ENCODE measurements at places on chromosomes 2 and 18. TPM values are rescaled to one million over a fixed set of nuclear protein-coding genes. Genes with fewer than 3 reads are reported as not detected.

DNA sequence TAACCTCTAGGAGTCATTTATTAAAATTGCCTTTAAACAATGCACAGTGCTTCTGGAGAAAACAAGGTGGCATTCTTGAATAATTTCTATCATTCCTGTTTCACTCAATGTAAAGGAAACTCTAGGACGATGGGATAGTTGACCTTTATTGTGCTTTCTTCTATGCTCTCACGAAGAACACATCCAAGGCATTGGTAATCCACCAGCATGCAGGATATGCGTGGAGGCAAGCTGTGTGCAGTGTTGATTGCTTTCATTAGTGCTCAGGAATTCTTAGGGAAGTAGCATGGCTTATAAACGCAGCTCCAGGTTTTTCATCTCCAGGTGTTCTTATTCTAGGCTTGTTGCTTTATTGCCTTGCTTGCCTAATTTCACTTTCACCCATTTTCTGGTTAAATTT is 58.4 kb upstream of the CAVIN2 start:
- DNase-seq: no peak

GRCh38 chr2:219106251-219106650 is 45.5 kb upstream of the IHH start:
- DNase-seq: no peak

DNA sequence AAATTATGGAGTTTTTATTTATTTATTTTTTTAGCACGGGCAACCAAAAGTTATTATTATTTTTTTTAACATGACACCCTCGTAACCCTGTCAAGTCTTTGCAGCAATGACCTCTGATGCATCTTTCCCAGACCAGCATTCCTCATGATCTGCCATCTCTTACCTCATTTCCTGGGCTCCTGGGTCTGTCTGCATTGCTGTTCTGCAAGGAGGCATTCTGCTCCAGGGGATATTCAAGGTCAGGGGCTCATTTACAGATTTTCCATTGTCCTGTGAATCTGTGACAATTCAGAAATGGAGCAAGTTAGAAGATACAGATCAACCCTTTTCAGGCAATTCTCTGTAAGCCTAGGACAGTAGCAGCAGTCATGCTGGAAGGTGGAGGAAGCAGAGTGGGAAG is 43.0 kb downstream of the NGEF start:
- no peak for DNase-seq

GRCh38 chr18:59570101-59570775 is 127.0 kb downstream of the CCBE1 start:
- no peak for DNase-seq

DNA sequence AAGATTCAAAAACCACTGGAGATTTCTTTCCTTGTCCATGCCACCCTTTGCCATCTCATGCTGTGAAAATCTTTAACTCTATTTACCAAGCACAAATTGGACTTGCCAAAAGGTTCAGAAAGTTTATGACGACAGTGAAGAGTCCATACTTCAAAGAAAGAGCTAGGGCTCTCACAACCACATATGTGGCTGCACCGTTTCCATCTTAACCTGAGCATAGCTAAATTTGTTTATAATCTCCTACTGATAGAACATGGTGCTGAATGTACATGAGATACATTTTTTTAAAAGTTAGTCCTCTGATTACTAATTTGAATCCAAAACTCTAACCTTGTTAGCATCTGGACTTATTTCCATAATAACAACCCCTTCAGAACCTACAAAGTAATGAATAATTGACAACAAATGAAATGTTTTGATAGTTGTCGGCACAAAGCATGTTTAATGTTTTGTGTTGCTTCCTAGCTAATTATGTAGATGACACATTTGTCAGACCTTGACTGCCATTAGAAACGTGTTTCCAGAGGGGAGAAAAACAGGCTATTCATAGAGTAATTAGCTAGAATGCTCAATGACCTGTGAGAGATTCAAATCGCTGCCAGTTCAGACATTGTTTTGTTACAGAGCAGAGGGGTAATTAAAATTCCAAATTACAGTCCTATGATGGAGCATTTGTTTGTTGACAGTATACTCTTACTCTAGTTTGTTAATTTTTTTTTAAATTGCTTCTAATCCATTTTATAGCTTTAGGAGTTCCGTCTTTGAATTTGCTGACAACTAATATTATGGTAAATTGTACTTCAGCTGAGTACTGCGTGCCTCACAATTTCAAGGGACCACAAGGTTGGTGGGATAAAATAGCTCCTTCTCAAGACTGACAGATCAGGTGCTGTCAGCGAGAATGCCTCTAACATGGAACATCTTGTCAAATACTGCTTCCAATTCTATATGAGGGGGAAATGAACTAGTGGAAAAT is 31.8 kb downstream of the ARHGAP15 start:
- no peak for DNase-seq

DNA sequence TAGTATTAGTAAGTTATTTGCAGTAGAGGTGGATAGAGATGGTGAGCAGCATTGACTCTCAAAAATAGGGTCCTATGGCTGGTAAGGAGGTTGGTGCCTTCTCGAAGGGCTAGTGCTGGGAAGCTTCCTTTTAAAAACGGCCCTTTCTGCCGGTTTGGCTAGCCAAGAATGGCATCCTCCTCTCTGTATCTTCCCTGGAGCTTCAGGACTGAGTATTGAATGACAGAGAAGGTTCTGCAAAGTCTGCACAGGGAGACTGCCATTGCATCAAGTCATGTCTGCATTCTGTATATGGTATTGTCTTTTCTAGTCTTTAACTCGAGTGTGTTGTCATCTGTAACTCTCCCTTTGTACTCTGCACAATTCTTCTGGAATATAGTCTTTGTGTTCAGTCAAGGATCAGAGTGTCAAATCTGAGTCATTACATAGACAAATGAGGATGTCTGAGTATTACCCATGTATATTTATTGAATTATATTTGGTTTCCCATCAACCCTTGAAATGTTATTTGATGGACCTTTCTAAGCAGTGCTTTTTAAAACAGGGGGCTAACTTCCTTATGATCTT is 1.1 kb downstream of the LDLRAD4 start:
- DNase-seq: no peak

GRCh38 chr2:127647242-127648190 is 1.6 kb downstream of the GPR17 start:
- no peak for DNase-seq

DNA sequence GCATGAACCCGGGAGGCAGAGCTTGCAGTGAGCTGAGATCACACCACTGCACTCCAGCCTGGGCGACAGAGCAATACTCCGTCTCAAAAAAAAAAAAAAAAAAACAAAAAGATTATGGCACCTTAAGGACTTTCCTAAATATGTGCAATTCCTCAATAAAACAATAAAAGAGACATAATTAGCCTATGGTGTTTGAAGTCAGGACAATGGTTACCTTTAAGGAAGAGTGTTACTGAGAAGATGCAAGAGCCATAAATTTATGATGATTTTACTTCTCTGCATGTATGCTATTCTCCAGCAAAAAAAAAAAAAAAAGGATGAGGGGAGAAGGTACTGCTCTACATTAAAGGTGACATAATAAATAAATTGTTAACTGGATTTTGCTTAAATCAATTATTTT is 208.2 kb upstream of the STK17B start:
- DNase-seq: no peak

GRCh38 chr18:63145166-63145850 is 174.3 kb downstream of the BCL2 start:
- DNase-seq: no peak

GRCh38 chr2:103942199-103942598 is 911.7 kb upstream of the POU3F3 start:
- DNase-seq: no peak

GRCh38 chr2:102585847-102586404 is 33.4 kb upstream of the SLC9A2 start:
- DNase-seq: no peak

DNA sequence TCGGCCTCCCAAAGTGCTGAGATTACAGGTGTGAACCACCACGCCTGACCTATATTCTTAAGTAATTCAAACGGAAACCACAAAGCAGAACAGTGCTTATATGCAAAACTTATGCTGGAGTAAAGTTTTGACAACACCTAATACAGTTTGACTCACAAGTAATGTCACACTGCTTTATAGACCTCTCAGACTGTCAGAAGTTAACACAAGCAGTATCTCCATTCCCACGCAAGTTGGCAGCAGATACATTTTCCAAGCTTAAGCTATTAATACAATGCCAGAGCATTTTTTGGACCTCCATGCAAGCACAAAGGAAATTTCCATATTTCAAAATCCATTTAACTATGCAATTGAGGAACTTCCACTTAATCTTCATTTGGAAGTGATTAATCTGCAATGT is 21.0 kb upstream of the SANBR start:
- no peak for DNase-seq

DNA sequence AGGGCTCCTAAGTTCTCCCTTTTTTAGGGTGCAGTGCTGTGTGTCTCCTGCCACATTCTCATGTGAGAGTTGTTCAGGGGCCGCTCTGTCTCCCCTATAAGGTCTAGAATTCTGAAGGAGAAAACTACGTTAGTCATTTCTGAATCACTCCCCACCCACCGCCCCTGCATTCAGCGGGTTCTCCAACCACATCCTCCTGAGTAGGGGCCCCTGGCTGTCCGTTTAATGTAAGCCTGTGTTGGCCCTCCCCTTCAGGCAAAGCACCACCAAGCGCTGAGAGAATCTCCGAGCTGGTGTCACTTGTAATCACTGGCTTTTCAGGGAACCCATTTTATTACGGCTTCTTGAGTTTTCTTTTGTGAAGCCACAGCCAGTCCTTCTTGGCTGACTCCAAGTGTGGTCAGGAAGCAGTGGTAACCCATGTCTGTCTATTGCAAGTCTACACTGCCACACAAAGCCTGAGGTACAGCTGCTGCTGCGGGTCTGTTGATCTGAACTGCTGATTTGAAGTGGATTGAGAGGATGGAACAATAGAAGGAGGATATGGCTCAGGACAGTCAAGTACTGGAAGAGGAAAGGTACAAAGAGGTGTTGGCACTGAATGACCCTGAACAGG is 16.9 kb downstream of the LCT start:
- DNase-seq: no peak

GRCh38 chr2:138771534-138771933 is 8.7 kb downstream of the NXPH2 start:
- DNase-seq: no peak

DNA sequence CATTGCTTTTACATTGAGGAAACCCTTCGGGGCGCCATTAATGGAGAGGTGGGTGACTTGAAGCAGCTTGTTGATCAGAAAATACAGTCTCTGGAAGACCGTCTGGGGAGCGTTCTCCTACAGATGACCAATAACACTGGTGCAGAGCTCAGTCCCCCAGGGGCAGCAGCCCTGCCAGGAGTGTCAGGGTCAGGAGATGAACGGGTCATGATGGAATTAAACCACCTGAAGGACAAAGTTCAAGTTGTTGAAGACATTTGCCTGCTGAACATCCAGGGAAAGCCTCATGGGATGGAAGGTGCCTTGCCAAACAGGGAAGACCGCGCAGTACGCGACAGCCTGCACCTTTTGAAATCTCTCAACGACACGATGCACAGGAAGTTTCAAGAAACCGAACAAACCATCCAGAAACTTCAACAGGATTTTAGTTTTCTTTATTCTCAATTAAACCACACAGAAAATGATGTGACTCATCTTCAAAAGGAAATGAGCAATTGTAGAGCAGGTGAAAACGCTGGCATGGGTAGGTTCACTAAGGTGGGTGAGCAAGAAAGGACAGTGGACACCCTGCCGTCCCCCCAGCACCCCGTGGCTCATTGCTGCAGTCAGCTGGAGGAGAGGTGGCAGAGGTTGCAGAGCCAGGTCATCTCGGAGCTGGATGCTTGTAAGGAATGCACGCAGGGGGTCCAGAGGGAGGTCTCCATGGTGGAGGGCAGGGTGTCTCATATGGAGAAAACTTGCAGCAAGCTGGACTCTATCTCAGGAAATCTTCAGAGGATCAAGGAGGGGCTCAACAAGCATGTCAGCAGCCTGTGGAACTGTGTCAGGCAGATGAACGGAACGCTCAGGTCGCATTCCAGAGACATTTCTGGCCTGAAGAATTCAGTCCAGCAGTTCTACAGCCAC is 45.0 kb downstream of the EMILIN2 start:
- DNase-seq: no peak

- DNase-seq: no peak
Measured at GRCh38 chr2:122011493-122012270, 256.2 kb downstream of the TSN start.

GRCh38 chr2:239920693-239921365 is 104.3 kb downstream of the NDUFA10 start:
- DNase-seq: no peak

DNA sequence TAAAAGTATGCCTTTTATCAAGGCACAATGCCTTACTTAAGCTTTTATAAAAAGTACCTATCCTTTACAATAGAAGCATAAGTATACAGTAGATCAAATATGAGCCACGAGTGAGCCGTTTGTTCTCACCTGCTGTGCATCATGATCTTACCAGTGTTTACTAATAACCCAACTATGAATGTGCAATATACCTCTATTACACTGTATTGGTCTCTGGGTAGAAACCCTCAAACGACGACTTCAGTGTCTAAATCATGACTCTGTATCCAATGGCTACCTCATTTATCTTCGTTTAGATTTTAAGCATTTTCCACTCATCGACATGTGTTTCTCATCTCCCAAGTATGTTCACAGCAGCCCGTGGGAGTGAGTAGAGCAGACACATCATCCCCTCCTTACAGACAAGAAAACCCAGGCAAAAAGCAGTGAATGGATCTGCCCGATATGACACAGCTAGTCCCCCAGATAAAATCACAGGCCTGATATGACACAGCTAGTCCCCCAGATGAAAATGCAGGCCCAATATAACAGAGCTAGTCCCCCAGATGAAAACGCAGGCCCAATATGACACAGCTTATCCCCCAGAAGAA is 279.8 kb downstream of the TNS1 start:
- DNase-seq: no peak

DNA sequence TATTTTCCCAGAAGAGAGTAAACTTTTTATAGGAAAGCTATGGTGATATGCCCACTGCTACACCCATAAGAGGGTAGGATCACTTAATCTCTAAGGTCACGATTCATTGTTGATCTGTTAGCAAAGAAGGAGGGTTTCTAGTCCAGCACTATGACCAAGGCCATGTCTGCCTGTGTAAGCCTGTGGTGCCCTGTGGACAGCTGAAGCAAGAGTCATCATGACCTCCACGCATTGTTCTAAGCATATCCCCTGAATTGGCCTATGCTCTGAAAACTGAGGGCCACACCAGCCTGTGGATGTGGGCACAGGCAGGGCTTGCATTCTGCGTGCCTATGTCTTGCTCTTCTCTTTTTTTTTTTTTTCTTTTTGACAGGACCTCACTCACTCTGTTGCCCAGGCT is 89.8 kb upstream of the SMIM21 start:
- no peak for DNase-seq

The HIBCH gene
- 15.0 TPM for total RNA-seq

The ANKRD30BL gene
- not detected for total RNA-seq

The CD207 gene
- 0.26 TPM for total RNA-seq

The GCG gene
- total RNA-seq: not detected

The PSMA8 gene
- total RNA-seq: not detected

The CCDC141 gene
- total RNA-seq: 4.6 TPM

The TET3 gene
- total RNA-seq: 5.4 TPM

The IL36RN gene
- total RNA-seq: not detected

The KLHL41 gene
- total RNA-seq: 0.99 TPM

The RAB6C gene
- total RNA-seq: 0.57 TPM

Data from esophagus muscularis mucosa (tissue), 4 donors.